ENCODE measurements at places on chromosomes 1 and 21.

DNA sequence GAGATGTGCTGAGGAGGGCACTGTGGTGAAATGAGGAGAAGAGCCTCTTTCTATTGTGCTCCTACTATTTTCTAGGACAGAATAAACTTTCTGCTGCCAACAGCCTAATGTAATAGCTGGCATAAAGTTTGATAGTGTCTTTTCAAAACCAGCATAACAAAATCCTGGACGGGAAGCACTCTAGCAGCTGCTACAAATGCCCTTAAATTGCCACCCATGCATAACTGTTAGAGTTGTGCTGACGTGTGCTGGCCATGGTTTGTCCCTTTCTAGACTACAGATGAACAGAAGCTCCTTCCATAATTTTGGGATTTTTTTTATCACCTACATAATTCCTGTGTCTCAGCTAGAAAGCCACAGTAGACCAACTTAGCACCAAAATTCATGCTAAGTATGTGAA lies 88.5 kb upstream of the DEPDC1 start:
- DNase-seq: no peak

DNA sequence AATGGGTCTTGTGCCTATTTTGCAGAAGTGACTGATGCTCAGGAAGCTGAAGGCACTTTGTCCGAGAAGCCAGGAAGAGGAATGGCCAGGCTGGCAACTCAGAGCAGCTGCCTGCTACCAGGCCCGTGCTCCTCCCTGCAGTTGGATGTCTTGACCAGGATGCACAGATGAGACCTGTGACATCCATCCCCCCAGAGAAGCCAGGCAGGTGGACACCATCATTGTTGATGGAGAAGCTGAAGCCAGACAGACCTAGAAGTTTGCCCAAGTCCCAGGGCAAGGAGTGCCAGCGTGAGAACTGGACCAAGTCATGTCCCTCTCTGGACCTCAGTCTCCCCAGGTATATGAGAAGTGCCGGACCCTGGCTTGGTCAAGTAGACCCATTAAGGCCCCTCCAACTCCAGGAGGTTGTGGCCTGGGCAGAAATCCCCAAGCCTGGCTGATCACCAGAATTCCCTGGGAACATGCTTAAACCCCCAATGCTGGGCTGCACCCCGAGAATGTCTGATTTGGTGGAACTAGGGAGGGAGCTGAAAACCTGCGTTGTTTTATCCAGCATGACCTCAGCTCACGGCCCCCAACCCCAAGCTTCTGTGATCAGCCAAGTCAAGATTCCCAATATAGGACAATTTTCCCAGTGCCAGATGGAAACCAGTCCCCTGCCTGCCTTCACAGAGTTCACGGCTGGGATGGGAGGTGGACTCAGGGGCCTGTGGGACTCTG lies 82.4 kb downstream of the CAMK2N1 start:
- DNase-seq: no peak

- DNase-seq: peak; percentile 96
Observed at GRCh38 chr1:154970631-154971340, at the start of gene SHC1. TSS of gene SHC1 (minus strand) at chr1:154970747. CDS start at chr1:154970526, 221 bp downstream.

- DNase-seq: no peak
Observed at GRCh38 chr1:164183854-164184635, 374.9 kb upstream of the PBX1 start.

- DNase-seq: no peak
Observed at GRCh38 chr1:91567583-91567982, 66.9 kb downstream of the CDC7 start.

DNA sequence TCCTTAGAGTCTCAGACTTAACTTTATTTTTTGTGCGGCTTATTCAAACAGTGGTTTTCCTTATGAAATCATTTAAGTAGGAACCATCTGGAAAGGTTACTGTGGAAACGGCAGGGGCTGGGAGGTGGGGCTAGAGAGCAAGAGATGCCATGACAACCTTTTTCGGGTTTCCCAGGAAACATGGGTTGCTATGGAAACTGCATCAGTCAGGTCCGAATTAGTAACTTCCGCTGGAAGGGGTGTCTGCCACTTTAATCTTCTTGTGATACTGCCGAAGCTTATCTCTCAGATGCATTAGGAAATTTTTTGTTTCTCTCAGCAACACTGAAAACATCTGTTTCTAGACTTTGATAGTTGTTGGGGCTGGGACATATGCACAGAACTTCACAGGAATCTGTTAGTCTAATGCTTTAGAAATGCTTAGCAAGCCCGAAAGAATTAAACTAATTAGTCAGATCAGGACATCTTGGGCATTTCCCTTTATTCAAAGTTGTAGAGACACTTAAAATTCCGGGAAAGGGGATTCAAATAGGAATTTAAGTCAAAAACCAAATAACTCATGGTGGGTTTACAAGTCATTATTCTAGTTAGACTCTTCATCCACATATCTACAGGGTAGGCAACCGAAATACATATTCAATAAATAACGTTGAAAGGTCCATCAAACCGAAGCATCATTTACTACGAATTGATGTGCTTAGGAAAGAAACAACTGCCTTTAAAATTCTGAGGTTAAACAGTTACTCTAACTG lies 2.6 kb downstream of the KCNA3 start:
- peak; percentile 2 for DNase-seq

DNA sequence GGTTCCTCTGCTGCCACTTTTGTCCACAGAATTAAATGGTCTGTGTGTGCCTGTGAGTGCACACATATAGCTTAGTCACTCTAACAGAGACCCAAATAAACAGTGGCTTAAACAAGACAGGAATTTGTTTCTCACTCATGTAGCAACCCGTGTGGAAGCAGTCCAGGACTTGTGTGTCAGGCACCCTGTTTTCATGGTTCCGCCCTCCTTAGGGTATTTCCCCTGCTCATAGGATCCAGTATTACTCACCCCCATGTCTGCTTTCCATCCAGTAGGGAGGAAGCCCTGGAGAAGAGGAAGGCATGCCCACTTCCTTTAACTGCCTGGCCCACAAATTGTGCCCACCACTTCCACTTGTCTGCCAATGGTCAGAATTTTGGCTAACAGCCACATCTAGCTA lies 41.3 kb upstream of the TACSTD2 start:
- peak; percentile 97 for DNase-seq

DNA sequence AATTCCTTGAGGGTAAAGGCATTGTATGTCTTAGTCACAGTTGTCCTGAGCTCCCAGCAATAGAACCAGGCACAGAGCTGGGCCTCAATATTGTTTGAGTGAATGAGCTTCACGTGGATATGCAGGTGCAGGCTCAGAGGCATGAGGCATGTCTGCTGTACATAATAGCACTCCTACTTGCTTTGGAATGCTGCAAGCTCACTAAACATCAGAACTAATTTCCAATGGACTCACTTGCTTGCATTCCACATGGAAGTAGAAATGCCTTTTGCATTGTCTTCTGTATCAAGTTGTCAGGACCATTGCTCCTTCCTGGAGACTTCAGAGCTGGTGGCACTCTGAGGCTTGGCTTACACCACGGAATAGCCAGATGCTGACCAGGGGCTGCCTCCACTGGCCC lies 37.1 kb downstream of the INAVA start:
- DNase-seq: no peak

GRCh38 chr1:201295346-201295745 lies 12.0 kb downstream of the PKP1 start:
- DNase-seq: no peak

GRCh38 chr1:54335011-54335754 lies 71.0 kb downstream of the SSBP3 start:
- DNase-seq: peak; percentile 95

GRCh38 chr1:216248628-216249027 lies 174.6 kb downstream of the USH2A start:
- no peak for DNase-seq

All from fibroblast of gingiva (primary cell).